Activated CD8-positive, alpha-beta memory T cell treated with anti-CD3 and anti-CD28 coated beads for 24 hours (primary cell): ENCODE measurements at places on chromosomes 11 and 22.

- no peak for DNase-seq
Observed at GRCh38 chr11:98587884-98588283, 432.9 kb upstream of the CNTN5 start.

GRCh38 chr11:27116684-27117083, 76.1 kb downstream of the BBOX1 start:
- no peak for DNase-seq

DNA sequence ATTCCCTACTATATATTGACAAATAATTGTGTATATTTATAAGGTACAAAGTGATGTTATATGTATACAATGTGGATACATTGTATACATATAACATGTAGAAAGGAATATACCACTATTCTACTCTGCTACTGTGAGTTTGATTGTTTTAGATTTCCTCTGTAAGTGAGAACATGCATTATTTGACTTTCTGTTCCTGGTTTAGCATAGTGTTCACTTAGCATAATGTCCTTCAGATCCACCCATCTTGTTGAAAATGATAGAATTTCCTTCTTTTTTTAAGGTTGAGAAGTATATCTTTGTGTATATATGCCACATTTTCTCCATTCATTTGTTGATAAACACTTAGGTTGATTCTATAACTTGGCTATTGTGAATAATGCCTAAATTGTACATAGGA, 140.8 kb upstream of the BDNF start:
- no peak for DNase-seq

GRCh38 chr11:7672276-7672959, 882 bp downstream of the CYB5R2 start:
- no peak for DNase-seq

GRCh38 chr11:44351006-44351660, 41.2 kb upstream of the ALX4 start:
- no peak for DNase-seq

DNA sequence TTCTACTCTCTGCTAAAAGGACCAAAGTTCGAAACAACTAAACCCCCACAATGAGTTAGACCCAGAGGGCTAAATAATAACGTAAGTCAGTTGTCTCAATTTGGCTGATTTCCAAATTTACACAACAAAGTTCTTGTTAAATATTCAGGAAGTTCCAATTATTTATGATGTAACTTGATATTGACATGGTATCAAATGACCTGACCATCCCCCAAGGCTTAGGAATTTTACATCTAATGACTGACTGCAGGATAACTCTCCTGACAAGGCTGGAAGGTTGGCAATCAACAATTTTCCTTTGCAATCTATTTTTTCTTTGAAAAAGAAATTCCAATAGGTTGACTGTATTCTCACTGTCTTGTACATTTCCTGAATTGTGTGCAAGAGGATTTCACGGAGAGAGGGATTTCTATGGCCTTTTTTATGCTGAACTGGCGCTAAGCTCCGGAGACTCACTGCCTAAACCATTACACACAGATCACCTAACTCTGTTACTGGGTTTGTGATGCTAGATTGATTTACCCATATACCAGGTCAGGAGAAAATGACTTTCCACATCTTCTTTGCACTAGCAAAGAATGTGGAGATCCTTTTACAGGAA, 9.6 kb upstream of the CDON start:
- no peak for DNase-seq

GRCh38 chr11:75312346-75312745, 39.1 kb downstream of the ARRB1 start:
- DNase-seq: no peak

GRCh38 chr11:115166820-115167219, 337.4 kb downstream of the CADM1 start:
- DNase-seq: no peak

DNA sequence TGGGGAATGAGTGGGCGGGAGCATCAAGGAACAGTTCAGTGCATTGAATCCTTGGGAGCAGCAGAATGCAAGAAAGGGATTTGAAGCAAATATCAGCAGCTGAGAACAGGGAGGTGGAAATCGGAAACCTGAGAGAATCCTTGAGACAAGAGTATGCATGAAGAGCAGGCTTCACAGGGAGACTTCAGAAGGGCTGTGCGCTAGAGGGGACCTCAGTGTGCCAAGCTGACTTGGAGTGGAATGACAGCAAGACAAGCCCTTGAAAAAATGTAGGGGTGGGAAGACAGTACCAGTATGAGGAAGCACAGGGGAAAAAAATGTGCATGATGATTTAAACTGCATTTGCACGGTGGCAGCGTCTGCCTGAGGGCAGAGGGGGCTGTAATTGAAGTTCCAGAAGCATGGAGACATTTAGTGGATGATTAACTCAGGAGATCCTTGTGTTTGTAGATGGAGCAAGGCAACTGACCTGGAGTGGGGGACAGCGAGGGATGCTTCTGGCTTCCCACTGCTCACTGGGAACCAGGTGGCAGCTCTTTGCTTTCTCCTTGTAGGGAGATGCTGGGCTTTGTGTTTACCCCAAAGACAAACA, 204.9 kb upstream of the PLET1 start:
- no peak for DNase-seq

- no peak for DNase-seq
Observed at GRCh38 chr11:70324376-70325115, 54.1 kb downstream of the PPFIA1 start.

- no peak for DNase-seq
Observed at GRCh38 chr11:64101461-64101860, 64.5 kb downstream of the MACROD1 start.

GRCh38 chr11:100434821-100435641, 252.1 kb upstream of the ARHGAP42 start:
- DNase-seq: no peak

- no peak for DNase-seq
Observed at GRCh38 chr11:65788821-65789220, 2.0 kb downstream of the OVOL1 start.

DNA sequence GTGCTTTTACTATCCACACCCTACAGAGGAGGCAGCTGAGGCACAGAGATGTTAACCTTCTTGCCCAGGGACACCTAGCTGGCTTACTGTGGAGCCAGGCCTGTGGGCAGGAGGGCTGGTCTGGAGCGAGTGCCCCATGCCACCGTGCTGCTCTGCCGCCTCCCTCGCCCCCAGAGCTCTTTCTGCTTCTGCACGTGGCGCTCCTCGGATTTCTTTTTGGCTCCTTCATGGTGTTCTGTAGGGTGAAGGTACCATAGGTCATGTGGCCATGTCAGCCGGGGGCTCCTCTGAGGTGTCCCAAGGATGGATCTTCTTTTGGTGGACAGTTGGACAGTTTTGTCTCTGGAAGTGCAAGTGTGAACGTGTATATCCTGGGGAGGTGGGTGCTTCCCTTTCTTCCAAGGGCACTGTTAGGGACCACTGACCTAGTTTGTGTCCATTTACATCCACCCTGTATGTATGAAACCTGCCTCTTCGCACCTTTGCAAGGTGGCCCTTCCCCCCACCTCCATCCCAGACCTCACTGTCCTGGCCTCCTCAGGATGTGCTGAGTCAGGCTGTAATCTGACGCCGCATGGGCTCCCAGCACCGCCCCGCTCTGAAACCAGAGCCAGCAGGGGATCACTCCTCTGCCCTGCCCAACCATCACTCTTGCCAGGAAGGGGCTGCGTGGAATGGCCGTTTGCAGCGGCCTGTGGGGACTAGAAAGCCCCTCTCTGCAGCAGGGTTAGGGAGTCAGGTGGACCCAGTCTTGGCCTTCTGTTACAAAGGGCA, 31.7 kb downstream of the POLR3H start:
- no peak for DNase-seq

DNA sequence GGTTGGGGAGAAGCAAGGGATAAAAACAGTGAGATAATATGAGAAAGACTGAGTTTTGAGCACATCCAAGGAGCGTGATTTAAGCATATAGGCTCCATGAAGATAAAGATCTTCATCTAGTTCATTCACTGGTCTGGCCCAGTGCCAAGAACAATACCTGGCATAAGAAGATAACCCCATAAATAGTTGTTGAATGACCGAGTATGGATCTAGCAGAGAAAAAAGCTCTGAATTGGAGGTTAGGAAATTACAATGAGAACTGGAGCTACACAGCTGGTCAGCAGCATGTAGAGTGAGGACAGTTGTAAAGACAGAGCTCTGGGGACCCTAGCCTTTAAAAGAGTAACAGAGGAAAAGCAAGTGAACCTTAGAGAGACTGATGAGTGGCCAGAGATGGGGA, 33.0 kb upstream of the PAK1 start:
- no peak for DNase-seq

- no peak for DNase-seq
Observed at GRCh38 chr22:24954114-24954463, 1.6 kb downstream of the KIAA1671 start.

DNA sequence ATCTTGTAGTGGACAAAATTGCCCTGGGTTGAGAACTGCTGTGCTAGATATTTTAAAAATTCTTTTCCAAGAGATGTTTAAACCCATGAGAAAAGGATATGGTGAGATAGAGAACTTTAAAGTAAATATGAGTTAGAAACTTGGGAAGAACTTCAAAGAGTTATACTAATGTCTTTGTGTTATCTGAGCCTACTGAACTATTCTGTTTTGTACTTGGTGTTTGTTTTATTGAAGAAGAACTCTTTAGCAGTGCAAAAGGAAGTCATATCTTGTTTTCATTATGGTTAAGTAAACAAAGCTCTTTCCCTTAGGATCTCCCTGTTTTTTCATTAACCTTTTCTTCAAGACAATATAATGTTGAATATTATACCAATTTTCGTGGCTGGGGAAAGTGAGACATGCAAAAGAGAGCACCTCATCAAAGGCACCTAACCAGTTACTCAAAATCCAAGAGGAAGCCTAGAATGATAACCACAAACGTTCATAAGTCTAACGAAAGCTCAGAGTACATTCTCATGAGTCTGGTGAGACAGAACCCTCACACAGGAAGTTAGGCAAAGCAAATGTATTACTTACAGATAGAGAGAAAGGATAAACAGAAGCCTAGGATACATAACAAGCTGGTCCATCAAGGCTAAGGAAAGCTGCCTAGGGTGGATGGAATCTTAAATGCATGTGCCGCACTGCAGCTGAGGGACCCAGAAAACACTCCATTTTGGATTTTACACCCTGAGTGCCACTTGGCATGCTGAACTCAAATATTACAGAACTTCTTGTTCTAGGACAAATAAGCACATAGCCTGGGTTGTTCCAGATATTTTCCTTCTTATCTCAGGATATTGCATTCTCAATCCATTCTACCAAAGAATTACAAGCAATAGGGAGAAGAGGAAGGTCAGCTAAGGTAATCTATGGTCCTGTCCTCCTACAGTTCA, 112.5 kb upstream of the ANO3 start:
- no peak for DNase-seq

DNA sequence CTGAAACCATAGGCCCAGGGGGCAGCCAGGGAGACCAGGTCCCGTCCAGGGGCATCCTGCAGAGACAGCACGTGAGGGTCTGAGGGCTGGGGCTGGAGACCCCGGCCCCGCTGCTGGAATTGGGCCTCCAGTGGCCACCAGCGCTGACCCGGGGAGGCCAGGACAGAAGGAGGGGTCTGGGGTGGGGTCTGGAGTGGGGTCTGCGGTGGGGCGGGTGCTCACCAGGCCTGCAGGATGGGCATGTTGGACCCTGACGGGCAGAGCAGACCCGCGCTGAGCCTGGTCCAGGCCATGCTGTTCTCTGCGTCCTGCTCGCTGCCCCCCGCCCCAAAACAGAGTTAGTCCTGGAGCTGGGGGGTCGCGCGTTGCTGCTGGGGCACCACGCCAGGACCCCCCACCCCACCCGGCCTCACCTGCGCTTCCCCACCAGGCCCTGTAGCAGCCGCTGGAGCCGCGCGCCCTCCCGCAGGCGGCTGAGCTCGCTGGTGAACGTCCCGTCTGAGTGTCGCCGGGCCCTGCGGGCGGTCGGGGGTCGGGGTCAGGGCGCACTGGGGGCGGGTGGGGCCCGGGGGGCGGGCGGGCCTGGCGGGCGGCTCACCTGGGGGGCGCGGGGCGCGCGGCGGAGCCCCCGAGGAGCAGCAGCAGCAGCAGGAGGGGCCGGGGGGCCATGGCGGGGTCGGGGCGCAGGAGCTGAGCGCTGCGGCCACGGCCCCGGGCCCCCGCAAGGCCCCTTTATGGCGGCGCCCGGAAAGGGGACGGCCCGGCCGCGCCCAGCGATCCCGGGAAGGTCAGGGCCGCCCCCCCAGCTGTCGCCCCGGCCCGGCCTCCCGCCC, at the start of gene SCT:
Gene SCT (minus strand): TSS at position 707 of the 833 bp plus-strand sequence. CDS start 38 bp downstream, at position 669.
- DNase-seq: peak; percentile 59

DNA sequence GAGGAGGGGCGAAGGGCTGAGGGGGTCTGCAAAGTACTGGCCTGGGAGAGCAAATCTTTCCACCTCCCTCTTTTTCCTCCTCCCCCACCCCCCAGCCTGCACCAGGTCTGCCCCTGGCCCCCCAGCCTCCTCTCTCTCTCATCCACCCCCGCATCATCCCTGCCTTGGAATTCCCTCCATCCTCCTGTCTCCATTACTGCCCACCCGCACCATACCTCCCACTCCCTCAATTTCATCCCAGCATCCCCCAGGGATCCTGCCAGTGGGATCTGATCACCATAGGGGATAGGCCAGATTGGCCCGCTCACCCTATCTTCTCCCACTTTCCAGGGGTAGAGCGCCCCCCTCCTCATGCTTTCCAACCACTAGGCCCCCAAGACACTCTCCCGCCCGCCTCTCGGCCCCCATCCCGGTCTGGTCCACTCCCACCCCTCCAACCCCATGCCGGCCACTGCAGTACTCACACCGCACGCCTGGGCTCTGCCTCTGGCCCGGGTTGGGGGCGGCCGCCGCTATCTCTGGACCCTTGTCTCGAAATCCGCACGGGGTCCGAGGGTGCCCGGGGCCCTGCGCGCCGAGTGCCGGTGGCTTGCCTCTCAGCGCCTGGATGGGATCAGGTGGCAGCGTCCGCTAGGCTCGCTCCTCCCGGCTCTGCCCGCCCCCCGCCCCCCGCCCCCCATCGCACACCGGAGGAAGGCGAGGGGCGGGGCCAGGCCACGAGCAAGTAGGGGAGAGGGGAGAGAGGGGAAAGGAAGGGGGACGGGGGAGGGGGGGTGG, at the start of gene GAL3ST3:
Gene GAL3ST3 (minus strand): TSS at position 615 of the 777 bp plus-strand sequence. CDS start 3,746 bp downstream, outside the sequence.
- no peak for DNase-seq

GRCh38 chr11:119307219-119307618, 9.7 kb downstream of the MCAM start:
- no peak for DNase-seq

GRCh38 chr11:12876340-12876739, 132.8 kb upstream of the RASSF10 start:
- DNase-seq: no peak

- DNase-seq: no peak
Observed at GRCh38 chr11:121802542-121802941, 313.5 kb downstream of the BLID start.

GRCh38 chr11:129372609-129373488, 2.8 kb upstream of the BARX2 start:
- DNase-seq: peak; percentile 56

- DNase-seq: no peak
Observed at GRCh38 chr11:69010361-69010891, 2.6 kb downstream of the MRGPRF start.

GRCh38 chr11:128725630-128726319, 31.9 kb downstream of the FLI1 start:
- no peak for DNase-seq

- no peak for DNase-seq
Observed at GRCh38 chr11:45732343-45732742, 66.9 kb upstream of the CHST1 start.
